ENCODE measurements at places on chromosomes 3 and 15. TPM values are rescaled to one million over a fixed set of nuclear protein-coding genes. Genes with fewer than 3 reads are reported as not detected.

The TM4SF4 gene
- total RNA-seq = 0.61 TPM

The ABHD10 gene
- 27.6 TPM for total RNA-seq

The SLC28A1 gene
- total RNA-seq = not detected

GRCh38 chr3:50417637-50418033, 58.3 kb upstream of the TMEM115 start:
- no peaks in the 10 kb centered on the region for H3K4me1 ChIP-seq
- H3K27ac ChIP-seq = no peak overlapping the region
- H3K4me3 ChIP-seq = no peak overlapping the region
- no peaks in the 10 kb centered on the region for H3K27me3 ChIP-seq

Data from adrenal gland (tissue), 19 donors.